ENCODE measurements at places on chromosomes 7 and 10.

- no peak for DNase-seq
Observed at GRCh38 chr10:70418229-70418628, 14.3 kb downstream of the EIF4EBP2 start.

DNA sequence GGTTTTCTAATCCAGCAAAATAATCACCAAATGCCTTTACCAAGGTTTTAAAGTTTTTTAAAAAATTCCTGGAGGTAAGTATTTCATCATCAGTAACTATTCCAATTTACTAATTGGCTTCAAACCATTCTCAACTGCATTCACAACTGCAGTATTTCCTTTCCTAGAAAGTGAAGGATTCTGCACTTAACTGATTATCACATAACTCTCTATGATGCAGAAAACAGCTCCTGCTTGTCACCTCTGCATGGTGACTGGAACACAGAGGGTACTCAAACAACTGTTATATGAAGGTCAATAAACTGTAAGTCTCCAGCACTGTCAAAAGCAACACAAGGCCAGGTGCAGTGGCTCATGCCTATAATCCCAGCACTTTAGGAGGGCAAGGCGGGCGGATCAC is 42.6 kb downstream of the SRPK2 start:
- no peak for DNase-seq

- peak; percentile 47 for DNase-seq
Observed at GRCh38 chr10:76939933-76940468, 697.6 kb downstream of the KCNMA1 start.

- DNase-seq: no peak
Observed at GRCh38 chr7:123285076-123285700, 85.4 kb upstream of the SLC13A1 start.

DNA sequence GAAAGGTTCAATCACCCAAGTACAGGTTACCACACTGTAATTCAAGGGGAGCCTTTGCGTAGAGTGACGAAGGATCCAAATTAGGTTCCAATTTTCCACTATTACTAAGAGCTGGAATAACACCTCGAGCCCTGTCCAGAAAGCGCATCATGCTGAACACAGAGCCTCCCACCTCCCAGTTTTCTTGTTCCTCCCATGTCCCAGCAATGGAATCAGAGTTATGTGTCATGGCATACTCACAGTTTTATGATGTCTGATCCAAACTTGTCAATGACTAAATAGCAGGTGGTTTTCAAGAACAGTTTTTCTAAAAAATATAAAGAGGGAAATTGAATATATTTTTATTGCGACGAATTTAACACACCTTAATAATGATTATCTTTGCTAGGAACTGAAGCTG is 50.6 kb downstream of the AOAH start:
- DNase-seq: no peak

DNA sequence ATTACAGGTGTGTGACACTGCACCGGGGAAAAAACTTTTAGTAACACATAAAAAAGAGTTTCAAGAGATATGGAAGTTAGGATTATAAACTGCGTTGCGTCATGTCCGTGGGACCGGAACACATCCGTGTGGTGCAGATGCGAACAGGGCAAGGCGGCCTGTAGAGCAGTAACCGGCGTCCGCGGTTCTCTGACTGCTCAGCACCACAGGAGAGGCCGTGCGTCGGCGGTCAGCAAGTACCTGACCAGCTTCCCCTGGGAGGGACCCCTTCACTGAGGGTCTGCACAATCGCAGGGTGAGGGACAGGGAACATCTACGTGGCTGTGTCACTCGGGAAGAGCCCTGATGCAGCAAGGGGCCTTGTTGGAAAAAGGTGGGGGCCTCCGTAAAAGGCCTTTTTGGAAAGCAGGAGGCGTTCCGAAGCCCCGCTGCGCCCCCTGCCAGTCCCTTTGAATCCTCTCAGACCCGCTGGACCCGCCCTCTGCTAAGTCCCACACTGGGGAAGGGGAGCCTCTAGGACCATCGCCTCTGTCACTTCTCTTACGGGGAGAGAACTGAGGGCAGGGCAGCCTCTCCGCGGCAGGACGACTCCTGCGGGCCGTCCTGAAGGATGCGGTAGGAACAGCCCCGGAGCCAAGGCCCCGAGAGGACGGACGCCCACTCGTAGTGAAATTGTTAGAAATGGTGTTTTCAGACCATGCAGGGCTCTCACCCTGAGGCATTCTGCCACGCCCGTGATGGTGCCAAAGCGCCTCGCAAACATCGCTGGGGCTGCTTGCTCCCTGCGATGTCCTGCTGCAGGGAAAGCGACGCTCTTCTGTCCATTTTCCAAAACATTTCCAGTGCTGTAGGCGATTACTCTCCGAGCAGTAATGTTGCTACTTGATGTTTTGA is 771.6 kb upstream of the COBL start:
- no peak for DNase-seq

DNA sequence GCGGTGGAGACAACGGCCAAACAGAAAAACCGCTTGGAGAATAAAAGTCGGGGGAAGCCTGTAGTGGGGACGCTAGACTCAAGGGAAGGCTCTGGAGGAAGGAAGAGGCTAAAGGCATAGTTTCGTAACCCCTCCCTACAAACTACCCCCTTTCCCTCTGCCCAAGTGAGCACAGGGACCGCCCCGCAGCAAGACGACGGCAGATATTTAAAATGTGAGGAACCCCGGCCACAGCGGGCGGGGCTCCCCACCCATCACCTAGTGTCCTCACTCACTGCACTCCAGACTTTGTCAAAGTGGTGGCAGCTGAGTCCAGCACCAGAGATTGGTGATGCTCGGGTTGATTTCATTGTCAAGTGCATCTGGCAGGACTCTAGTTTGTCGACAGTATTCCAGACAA is 69.1 kb downstream of the PRKAG2 start:
- DNase-seq: peak; percentile 29

DNA sequence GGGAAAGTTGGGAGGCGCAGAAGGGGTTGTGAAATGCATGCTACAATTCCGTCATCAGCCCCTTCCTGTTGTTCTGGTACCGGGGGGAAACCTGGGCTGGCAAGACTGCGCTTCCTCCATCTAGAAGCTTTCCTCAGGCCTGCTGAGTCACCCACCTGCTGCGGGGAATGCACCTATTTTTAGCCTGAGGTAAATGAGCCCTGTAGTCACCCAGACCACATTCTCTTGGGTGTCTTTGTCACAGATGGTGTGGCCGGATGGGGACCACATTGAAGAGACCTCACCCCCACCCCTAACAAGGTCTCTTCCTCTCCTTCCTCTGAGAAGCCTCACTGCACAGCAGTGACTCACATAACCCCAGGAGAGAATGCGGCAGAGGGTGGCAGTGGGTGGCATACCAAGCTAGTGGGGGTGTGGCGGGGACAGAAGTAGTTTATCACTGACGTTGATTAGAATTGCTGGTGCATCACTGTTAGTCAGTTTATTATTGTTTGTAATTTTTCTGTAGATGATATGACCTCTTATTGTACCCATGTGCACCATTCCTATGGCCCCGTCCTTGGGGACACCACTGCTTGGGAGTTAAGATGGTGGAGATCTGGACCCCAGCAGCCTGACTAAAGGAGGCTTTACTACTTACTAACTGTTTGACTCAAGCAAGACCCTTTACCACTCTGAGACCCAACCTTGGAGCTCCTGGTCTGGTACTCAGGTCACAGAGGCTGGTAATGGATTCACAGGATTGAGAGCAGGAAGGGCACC is 83.0 kb upstream of the DUSP5 start:
- DNase-seq: no peak

DNA sequence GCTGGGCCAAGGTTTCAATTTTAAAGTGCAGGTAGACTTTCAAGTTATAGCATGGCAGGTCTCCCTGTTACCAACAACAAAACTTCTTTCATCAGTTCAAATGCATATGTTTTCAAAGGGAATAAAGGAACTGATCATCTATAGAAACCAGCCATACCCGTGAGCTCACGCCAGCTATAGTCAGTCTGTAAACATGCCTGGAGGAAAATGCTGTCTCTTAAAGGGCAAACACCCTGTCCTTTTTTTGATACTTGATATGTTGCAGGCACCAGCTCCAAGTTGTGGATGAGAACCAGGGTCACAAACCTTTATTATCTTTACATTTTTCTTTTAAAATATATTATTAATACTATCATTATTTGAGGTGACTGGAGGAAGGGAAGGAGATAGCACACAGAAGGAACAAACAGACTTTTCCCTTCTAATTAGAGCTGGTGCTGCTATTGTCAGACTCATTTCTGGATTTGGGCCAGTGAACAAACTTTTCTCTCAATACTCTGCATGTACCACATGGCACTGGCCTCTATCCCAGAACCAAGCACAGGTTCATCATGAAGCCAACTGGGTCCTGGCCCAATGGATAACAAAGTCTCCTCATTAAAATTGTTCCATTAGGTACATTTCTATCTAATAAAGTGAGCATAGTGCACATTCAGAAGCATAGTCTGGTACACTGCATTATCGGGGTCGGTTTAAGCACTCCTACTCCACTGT is 1102.4 kb downstream of the SORCS3 start:
- DNase-seq: no peak

GRCh38 chr10:78185693-78186055 is 152.0 kb downstream of the RPS24 start:
- DNase-seq: no peak

DNA sequence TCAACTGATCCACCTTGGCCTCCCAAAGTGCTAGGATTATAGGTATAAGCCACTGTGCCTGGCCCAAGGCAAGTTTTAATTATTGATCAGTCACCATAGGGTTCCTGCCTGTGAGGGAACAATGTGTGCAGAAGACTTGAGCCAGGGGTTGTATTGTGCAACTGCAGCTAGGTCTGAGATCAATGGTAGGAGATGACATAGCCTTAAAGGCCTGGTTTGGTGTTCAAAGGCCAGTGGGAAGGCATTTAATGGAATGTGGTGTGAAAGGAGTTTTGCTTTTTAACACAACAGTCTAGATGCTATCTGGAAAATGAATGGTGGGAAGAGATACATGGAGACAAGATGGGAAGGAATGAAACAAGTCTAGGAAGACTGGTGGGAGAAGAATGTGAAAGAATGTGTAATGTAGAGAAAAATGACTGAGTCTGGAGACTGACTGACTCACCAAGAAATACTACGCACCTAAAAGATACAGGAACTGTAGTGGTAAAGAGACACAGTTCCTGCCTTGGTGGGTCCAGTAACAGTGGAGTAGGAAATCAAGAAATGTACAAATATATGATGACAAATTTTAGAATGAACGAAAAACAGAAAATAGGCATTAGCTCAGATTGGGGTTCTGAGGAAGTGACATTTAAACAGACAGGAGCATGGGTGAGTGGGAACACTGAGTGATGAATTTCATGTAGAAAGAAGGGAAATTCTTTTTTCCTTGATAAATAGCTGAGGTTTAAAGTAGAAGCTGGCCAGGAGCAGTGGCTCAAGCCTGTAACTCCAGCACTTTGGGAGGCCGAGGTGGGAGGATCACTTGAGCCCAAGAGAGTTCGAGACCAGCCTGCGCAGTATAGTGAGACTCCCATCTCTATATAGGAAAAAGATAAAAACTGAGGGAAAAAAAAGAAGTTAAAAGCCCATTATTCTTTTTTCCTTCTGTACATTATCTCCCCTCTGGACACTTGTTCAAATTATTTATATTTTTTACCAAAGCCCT is 9.4 kb downstream of the HNRNPF start:
- no peak for DNase-seq

DNA sequence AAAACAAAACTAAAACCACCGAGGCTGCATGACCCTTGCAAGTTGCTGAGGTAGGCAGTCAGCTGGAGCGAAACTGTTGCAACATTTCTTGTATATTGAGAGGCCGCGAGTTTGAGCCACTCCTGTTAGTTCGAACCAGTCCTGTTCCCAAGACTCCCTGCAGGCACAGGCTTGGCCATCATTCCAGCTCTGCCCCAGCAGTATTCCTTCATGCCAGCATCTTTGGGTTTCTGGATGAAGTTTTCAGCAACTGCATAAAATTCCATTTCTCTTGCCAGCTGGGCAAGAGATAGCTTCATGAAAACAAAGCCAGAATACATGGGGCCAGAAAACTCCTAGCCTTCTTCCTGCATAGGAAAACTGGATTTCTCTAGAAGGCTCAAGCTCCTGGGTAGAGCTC is 207.6 kb downstream of the FRMD4A start:
- DNase-seq: no peak

- no peak for DNase-seq
Observed at GRCh38 chr7:7254908-7255307, 72.6 kb downstream of the C1GALT1 start.

DNA sequence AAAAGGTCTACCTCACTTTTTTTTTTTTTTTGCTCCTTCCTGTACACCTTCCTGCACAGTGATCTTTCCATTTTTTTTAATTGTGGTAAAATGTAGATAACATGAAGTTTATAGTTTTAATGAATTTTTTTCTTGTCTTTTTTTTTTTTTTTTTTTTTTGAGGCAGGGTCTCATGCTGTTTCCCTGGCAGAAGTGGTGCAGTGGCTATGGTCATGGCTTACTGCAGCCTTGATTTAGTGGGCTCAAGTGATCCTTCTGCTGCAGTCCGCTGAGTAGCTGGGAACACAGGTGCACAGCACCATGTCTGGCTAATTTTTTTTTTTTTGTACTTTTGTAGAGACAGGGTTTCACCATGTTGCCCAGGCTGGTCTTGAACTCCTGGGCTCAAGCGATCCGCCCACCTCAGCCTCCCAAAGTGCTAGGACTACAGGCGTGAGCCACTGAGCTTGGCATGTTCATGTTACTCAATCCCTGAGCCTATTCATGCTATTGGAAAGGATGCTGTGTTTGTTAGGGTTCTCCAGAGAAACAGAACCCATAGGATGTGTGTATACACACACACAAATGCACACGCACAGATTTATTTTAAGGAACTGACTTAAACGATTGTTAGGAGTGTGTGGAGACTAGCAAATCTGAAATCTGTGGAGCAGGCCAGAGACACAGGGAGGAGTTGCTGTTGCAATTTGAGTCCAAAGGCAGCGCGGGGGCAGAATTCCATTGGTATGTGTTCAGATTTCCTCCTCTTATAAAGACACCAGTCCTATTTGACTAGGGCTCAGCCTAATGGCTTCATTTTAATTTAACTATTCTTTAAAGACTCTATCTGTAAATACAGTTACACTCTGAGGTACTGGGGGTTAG is 29.1 kb downstream of the GALNT11 start:
- no peak for DNase-seq

DNA sequence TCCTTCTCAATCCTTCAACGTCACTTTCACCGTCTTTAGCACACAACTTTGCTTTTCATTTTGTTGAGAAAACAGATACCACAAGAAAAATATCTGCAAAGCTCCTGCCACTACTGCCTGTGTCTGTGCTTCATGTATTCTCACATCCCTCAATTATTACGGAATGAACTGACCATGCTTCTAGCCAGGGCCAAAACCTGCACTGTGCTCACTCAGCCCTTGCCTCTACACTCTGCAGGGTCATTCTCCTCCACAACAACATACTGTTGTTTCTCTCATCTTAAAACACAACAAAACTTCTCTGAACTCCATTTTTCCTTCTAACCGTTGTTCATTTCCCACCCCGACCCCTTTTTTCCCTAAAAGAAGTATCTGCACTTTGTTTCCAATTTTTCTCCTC is 29.5 kb downstream of the BMPR1A start:
- no peak for DNase-seq
